AG20443 (cell line): ENCODE measurements at places on chromosomes 12 and 14.
A peak's percentile ranks its signal among the peaks of the same experiment; 100 is the strongest.

GRCh38 chr14:79502136-79502750 is 709.1 kb downstream of the DIO2 start:
- DNase-seq, result no peak

DNA sequence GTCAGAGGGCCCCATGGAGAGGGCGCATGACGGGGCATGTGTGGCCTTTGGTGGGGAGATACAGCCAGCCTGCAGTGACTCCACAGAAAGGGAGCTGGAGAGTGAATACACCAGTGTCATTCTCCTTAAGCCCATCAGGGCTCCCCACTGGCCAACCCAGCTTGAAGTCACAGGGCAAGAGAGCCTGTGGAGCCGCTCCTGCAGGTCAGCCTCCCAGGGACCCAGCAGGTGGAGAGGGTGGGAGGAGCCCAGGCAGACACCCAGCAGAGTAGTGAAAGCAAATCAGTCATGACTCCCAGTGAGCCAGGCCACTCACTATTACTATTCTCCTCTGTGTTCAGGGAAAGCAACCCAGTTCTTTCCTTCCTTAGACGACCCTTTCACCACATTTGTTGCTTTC is 110.0 kb upstream of the CPM start:
- no peak for DNase-seq

DNA sequence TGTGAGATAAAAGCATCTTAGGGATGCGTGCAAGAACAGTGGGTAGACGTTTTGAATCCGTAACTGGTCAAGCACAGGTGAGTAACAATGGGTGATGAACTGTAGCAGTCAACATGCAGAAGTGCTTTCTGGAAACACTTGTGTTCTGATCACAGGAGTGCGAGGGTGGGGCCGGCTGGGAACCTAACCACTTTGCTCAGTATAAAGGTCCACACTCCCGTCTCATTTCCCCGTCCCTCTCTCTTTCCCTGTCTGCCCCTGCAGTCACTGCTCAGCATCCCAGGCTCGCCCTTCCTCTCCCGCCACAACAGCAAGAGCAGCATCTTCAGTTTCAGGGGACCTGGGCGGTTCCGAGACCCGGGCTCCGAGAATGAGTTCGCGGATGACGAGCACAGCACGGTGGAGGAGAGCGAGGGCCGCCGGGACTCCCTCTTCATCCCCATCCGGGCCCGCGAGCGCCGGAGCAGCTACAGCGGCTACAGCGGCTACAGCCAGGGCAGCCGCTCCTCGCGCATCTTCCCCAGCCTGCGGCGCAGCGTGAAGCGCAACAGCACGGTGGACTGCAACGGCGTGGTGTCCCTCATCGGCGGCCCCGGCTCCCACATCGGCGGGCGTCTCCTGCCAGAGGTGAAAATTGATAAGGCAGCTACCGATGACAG is 127.1 kb downstream of the FIGNL2 start:
- DNase-seq, result no peak

DNA sequence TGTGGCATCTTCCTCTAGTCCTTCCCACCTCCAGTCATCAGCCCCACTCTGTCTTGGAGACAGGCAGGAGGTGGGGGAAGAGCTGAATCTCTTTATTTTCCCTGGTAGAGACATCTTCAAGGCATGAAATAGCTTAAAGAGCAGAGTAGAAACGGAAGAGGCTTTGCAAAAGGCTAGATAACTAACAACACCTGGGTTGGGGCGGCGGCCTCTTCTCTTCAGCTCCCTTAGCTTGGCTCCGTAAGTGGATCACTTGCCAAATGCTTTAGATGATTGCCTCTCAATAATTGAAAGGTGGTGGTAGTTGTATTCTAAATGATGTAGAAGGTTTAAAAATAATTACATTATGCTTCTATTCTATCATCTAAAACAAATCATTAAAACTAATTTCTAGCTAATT is 36.1 kb downstream of the SSPN start:
- DNase-seq, result no peak

- no peak for DNase-seq
Observed at GRCh38 chr12:89782807-89783206, 74.2 kb upstream of the ATP2B1 start.

GRCh38 chr14:72924337-72924736 is 1.9 kb upstream of the DCAF4 start:
- no peak for DNase-seq

DNA sequence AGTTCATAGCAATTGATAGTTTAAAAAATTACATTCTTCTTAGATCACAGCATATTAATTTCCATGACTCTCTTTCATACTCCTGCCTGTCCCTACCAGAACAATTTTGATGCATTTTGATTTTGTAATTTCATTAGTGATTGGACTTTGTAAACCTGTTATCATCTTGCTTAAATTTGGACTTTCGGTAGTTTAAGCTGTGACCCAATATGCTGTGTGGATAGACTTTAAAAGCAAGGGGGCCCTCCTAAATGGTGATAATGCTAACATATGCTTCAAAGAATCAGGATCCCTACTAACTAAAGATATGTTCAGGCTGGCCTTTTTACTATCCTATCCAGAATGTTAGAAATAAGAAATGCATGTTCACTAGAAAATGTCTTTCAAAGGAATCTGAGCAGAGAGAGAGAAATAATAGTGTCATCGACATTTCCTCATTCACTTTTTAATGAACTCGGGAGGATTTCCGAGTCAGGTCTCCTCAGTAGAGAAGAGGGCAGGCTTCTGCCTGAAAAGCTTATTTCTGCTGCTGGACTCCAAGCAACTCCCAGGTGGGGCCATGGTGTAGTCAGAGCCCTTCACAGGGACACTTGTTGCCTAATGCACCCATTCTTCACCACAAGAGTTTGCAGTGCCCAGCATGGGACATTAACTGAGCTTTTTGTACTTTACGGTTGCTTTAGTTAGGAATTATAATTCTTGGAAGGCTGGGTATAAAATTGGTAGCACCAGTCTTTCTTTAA is 16.7 kb downstream of the SLC38A4 start:
- no peak for DNase-seq

DNA sequence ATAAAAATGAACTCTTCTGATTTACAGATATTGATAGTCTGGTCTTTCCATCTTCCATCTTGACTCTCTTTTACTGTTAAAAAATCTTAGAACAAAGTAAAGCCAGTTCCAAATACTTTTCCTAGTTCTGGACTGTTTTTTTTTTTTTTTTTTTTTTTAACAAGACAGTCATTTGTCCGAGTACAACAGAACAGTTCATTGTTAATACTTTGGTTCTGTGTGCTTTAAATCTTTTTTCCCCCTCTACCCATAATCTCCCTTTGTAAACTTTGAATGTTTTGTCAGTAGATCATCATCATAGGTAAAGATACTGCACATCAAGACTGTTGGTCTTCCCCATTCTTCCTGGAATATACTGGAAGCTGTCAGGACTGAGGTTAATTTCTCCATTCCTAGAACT is 38.0 kb downstream of the ADIPOR2 start:
- no peak for DNase-seq

DNA sequence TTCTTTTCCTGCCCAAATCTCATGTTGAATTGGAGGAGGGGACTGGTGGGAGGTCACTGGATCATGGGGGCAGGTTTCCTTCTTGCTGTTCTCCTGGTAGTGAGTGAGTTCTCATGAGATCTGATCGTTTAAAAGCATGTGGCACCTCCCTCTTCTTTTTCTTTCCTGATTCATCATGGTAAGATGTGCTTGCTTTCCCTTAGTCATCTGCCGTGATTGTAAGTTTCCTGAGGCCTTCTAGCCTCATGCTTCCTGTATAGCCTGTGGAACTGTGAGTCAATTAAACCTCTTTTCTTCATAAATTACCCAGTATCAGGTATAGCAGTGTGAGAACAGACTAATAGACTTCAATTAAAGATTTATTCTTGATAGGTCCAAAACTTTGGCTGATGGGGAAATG is 83.5 kb downstream of the CAND1 start:
- DNase-seq, result no peak

GRCh38 chr14:101587441-101587911 is 26.2 kb downstream of the DIO3 start:
- DNase-seq, result no peak

DNA sequence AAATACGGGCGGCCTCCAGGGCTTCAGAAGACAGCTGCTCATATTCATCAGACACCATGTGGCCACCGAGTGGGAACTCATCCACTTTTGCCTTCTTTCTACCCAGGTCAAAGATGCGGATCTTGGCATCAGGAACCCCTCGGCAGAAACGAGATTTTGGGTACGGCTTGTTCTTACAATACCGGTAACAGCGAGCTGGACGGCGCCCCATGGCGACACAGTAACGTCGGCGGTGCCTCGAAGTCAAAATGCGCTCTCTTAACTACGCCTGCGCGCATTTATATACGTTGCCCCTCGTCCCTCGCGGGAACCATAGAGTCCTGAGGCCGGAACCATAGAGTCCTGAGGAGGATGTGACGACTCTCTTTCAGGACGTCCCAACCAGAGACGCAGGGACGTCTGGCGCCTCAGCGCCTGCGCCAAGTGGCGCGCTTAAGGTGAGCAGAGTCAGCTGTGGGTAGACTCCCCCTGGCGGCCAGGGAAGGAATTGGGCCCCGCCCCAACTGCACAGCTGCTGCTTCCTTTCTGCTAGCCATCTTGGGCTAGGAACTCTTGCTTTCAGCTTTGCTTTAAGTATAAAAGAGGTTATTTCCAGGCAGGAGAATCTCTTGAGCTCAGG is at the start of gene RPL10L:
RPL10L (minus strand) TSS at position 256 of the 619 bp plus-strand sequence; CDS start at position 211, 45 bp downstream.
- no peak for DNase-seq

- peak; percentile 93 for DNase-seq
Observed at GRCh38 chr12:121812320-121812871, 8.6 kb downstream of the SETD1B start.

GRCh38 chr12:3748620-3749019 is 4.3 kb downstream of the CRACR2A start:
- no peak for DNase-seq

- no peak for DNase-seq
Observed at GRCh38 chr12:102687523-102687922, 207.2 kb upstream of the IGF1 start.

- peak; percentile 84 for DNase-seq
Observed at GRCh38 chr14:64504310-64504896, at the start of gene ZBTB1. ZBTB1 (plus strand) TSS chr14:64504770; CDS start chr14:64521505, 16,735 bp downstream.

- DNase-seq, result peak; percentile 89
Observed at GRCh38 chr14:39102969-39103957, at the start of gene SEC23A. SEC23A (minus strand) TSS chr14:39103235; CDS start chr14:39096118, 7,117 bp downstream.

GRCh38 chr12:16399101-16399500 is 51.7 kb downstream of the MGST1 start:
- no peak for DNase-seq

DNA sequence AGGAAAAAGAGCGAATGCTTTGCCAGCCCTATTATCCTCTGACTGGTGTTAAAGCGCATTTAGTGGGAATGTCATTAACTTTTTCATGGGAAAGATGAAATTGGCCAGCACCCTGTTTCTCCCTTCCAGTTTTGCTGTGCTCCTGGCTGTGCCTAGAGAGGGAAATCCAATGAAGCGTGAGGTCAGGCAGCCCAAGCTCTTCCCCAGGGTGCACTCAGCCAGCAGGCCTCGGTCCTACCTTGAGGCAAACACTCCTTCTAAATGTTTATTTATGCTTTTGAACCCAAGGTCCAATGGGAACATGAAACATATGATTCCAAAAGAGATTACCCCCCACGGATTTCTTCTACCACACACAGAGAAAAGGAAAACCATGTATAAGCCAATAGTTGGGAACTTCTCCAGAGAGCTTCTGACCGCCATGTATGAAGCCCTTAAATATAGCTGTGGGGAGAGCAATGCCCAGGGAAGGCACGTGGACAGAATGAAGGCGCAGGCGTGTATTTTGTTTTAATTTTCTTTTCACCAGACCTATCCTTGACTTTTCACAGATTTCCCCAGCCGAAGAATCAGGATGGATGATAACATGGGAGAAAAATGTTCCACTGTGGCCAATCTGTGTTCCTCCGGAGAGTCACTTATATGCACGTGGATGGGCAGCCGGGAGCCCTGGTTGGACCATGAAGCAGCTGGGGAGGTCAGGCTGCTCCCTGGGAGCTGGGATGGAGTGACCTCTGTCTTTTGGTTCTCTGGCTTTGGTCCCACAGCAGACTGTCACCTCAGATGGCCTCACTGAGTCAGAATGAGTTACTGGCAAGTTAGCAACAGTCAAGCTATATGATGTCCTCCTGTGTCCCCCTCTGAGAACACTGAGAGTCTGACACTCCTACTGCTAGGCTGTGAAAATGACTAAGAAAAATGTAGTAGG is 37.3 kb downstream of the GPR135 start:
- DNase-seq, result peak; percentile 27
